Activated T-helper 9 cell treated with anti-CD3 and anti-CD28 coated beads, Interleukin-2, amount 50 U/mL, for 16 hours (primary cell): ENCODE measurements at places on chromosomes 1 and 21.

- no peak for DNase-seq
These were observed 212.9 kb downstream of the DNM3 start for GRCh38 chr1:172054172-172054571.

GRCh38 chr1:228445843-228446650, 29.4 kb upstream of the TRIM17 start:
- no peak for DNase-seq

- no peak for DNase-seq
These were observed 80.7 kb upstream of the TNR start for GRCh38 chr1:175824079-175824478.

- no peak for DNase-seq
These were observed 42.0 kb upstream of the CLSTN1 start for GRCh38 chr1:9865724-9866123.

DNA sequence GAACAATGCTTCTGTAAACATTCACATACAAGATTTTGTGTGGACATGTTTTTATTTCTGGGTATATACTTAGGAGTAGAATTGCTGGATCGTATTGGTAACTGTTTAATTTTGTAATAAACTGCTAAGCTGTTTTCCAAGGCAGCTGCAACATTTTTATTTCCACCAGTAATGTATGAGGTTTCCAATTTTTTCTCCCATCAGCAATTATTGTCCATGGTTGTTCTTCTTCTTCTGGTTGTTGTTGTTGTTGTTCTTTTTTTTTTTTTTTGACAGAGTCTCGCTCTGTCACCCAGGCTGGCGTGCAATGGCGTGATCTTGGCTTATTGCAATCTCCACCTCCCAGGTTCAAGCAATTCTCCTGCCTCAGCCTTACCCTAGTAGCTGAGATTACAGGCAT, 26.9 kb downstream of the ZYG11B start:
- DNase-seq, result no peak

GRCh38 chr1:39845569-39846566, 37.4 kb downstream of the TRIT1 start:
- peak; percentile 65 for DNase-seq

- no peak for DNase-seq
These were observed 36.0 kb downstream of the CENPF start for GRCh38 chr1:214638997-214639396.

- no peak for DNase-seq
These were observed 645.6 kb downstream of the PLA2G4A start for GRCh38 chr1:187474336-187474735.

DNA sequence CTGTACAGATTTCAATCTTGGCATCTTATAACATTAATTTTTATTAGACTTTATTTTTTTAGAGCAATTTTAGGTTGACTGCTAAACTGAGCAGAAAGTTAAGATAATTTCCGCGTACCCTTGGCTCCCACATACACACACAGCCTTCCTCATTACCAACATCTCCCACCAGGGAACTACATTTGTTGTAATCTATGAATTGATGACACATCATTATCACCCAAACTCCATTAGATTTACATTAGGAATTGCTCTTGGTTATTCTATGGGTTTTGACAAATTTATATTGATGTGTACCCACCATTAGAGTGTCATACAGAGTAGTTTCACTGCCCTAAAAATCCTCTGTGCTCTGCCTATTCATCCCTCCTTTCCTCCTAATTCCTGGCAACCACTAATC, 56.4 kb upstream of the GRIK3 start:
- DNase-seq, result no peak

- DNase-seq, result no peak
These were observed 2.5 kb upstream of the HLX start for GRCh38 chr1:220876511-220877376.

DNA sequence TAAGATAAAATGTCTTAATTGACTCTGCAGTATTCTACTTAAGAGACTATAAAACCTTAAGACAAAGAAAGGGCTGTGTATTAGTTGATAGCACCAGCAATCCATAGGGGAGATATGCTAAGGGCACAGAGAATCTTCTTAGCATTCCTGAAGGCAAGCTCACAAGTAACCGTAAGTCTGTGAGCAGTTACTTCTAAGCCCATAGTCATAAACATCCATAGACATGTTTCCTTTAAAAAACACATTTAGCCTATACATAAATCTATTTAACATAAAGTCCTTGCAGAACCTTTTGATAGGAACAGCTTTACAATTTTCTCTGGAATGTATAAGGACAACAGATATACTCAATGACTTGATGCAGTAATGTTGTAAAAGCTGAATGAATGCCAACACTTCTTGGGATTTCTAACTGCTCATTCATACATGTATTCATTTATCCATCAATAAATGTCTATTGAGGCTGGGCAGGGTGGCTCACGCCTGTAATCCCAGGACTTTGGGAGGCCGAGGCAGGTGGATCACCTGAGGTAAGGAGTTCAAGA, 6.3 kb upstream of the ERRFI1 start:
- no peak for DNase-seq

DNA sequence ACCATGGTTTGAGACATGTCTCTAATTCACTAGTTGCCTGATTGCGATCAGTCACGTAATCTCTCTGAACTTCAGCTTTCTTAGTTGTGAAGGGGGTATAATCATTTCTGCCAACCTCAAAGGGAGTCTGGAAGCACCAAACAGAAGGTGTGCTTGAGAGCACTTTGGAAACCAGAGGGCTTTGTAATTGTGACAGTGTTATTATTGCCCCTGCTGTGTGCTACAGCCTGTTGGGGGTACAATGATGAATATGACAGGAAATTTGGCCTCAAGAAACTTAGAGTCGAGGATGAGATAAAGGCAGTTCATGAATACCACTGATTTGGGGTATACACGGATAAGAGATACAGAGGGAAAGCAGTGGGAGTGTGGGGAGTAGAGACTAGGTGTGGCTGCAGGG, 150.2 kb upstream of the CD34 start:
- no peak for DNase-seq

- no peak for DNase-seq
These were observed 50.2 kb downstream of the RABGAP1L start for GRCh38 chr1:174209347-174210187.

DNA sequence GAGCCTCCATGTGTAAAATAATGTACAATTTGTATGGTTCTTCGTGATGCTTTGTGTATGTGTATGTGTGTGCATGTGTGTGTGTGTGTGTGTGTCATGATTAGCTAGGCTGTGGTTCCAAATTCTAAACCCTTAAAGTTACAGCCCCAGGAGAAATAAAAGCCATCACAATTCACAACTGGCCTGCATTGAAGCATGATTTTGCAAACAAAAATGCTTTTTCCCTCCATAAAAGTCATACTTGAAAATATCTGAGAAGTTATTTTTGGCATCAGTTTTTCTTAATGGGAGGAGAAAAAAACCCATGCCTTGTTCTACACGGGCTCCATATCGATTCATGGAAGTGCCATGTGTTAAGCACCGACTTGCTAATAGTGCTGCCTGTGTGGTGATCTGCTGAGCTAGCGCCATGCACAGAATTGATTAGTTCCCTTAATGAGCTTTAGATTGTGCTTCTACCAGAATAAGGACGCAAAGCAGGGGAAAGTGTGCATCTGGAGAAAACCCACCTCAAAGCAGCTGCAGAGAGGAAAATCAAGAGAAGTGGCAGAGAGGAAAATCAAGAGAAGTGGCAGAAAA, 207.3 kb downstream of the DSCAM start:
- no peak for DNase-seq

- DNase-seq, result no peak
These were observed 32.8 kb upstream of the DNASE2B start for GRCh38 chr1:84365225-84366221.

GRCh38 chr1:151993084-151993733, 450 bp downstream of the S100A10 start:
- DNase-seq, result peak; percentile 9

GRCh38 chr1:237428809-237429208, 386.8 kb downstream of the RYR2 start:
- no peak for DNase-seq

DNA sequence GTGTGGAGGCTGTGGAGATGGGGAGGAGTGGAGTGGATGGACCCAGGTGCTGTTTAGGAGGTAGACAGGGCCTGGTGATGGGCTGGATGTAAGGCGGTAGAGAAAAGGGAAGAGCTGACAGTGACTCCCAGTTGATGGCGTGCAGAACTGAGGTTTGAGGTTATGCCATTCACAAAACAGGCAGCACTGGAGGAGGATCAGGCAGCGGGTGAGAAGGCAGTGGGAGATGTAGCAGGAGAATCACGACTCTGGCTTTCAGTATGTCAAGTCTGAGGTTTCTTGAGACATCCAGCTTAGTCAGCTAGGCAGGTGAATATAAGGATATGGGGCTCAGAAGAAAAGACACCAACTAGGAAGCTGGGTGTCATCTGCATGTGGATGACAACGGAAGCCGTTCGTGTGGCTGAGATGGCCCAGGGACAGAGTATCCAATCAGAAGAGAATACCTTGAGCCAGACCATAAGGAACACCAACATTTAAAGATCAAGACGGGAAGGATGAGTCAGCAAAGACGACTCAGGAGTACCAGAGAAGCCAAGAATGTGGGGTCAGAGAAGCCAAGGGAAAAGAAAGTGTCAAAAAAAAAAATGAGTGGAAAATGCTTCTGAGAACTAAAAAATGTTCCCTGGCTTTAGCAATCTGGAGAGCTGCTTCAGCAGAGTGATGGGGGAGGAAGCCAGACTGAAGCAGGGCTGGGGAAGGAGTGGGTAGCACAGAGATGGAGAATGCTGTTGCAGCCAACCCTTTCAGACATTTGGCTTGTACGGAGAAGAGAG, 15.2 kb downstream of the LRRN2 start:
- no peak for DNase-seq

- no peak for DNase-seq
These were observed 12.0 kb upstream of the PCBP3 start for GRCh38 chr21:45631540-45631939.

DNA sequence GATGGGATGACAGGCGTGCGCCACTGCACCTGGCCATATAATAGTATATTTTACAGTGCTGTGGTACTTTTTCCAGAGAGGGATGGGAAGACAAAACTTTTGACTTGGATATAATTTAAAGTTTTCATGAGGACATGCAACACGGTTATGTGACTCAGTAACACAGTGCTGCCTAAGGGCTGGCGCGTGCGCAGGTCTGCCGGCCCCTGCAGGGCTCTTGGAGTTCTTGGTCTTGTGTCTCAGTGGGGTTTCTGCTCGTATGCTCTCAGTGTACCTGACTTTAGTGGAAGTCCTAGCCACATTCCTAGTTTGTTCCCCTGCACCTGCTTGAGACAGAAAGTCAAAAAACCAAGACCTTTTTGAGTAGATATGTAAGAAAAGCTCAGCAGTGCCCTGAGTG, 27.5 kb upstream of the ATF3 start:
- DNase-seq, result no peak

DNA sequence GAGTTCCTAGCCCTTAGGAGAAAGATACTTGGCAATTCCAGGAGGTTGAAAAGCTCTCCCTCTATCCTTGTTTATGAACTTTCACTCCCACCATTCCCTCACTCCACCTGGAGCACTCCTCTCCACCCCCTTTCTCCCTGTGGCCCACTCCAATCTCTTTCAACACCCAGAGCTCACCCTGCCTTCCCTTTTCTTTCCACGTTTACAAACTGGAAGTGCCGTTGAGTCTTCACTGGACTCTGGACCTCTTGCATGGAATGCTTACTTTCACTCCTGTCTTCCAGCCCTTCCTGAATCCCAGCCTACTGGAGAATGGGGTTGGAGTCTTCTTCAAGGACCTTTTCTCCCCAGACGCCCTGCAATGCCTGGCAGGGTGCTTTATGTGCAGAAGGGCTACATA, 198.5 kb downstream of the RHOU start:
- DNase-seq, result no peak

GRCh38 chr1:204872262-204872881, 1.7 kb downstream of the NFASC start:
- no peak for DNase-seq

- no peak for DNase-seq
These were observed 93.9 kb upstream of the CSF3R start for GRCh38 chr1:36576551-36577110.

GRCh38 chr21:33858667-33859372, 56.8 kb downstream of the ATP5PO start:
- DNase-seq, result no peak

- peak; percentile 22 for DNase-seq
These were observed at the start of gene CD244 for GRCh38 chr1:160862203-160863060. Gene CD244 (minus strand): TSS chr1:160862887. CDS start chr1:160862677, 210 bp downstream.

DNA sequence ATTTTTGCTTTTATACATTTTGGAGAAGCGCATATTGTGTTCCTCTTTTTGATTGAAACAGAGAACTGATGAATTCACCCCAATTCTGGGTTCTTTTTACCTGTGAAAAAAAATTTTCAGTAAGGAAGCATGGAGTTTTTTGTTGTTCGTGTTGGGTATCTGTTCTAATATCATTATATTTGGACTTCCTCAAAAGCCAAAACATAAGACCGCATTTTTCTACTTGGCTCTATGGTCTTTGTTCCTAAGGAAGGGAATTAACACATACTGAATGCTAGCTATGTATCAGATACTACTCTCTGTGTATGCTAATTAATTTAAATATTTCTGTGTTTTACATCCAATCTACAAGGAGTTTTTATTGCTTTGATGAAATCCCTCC, 12.9 kb downstream of the EPB41 start:
- no peak for DNase-seq

GRCh38 chr21:46189959-46190490, 5.8 kb upstream of the SPATC1L start:
- DNase-seq, result no peak

DNA sequence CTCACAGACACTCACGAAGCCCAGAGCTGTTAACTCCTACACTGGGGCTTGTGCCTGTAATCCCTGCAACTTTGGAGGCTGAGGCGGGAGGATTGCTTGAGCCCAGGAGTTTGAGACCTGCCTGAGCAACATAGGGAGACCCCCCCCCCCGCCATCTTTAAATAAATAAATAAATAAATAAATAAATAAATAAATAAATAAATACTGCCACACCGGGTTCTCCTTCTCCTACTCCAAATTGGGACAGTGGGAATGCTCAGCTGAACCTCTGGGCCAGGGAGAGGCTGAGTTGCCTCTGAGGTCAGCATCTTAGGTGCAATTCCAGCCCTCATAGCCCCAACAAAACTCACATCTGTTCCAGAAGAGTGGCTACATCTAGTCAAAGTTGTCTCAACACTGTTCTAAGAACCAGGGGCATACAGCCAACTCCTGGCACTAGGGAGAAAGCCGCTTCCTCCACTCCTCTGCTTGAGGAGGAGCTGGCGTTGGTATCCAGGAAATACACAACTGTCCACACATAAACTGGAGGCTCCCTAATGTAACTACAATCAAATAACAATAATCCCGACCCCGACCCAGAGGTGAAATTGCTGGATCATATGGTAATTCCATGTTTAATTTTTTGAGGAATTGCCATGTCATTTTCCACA, 27.0 kb downstream of the C1orf216 start:
- no peak for DNase-seq

DNA sequence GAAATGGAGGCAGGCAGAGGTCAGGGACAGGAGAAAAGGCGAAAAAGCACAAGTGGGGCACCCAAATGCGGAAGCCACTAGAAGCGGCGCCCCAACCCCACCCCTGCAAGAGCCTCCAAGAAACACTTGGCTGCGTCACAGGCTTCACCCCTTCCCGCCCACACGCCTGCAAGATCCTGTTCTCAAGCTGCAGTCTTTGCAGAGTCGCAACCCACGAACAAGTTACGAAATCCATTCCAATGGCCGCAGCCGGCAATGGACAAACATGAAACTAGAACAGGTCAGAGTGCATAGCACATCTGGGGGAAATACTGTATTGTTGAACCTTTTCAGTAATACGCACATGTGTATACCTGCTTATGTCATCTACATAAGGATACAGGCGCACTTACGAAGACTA, 103.6 kb downstream of the PSMG1 start:
- no peak for DNase-seq
